ENCODE measurements at places on chromosomes 6 and 20.

DNA sequence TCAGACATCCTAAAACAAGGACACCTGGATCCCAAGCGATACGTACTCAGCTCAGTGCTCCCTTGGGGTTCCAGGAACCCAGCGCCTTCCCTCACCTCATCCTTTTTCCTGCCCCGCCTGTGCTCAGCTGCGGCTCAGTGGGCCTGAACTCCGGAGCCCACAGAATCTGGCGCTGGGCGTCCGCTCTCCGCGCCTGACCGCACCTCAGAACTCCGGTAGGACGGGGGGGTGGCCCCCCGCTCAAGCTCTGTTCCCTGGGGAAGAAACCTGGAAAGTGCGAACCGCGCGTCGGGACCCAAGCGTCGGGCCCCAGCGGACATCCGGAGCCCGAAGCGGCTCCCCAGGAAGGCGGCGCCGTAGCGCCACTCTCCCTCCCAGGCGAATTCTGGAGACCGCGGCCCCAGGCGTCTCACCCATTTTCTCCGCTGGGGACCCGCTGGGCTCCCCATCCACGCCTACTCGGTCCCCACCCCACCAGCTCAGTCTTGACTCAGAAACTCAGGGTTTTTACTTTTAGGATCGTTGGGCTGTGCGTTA, 336 bp upstream of the LY6G5C start:
- ATAC-seq = peak; percentile 60

DNA sequence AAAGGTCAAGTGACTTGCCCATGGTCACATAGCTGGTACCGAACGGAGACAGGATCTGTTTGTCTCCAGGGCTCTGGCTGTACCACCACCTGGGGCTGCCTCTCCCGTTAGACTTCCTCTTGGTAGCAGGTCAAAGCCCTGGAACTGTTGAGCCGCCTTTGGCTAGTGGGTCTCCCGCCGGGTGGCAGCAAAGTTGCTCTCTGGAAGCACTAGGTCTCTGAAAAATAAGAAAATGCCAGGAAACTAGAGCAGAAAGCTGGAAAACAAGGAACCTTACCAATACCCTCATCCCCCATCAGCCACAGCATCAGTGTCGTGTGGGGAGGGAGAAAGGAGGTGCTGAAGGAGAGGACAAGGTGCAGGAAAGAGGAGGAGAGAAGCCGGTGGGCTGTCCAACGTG, 291.0 kb upstream of the SUPT3H start:
- no peak for ATAC-seq

DNA sequence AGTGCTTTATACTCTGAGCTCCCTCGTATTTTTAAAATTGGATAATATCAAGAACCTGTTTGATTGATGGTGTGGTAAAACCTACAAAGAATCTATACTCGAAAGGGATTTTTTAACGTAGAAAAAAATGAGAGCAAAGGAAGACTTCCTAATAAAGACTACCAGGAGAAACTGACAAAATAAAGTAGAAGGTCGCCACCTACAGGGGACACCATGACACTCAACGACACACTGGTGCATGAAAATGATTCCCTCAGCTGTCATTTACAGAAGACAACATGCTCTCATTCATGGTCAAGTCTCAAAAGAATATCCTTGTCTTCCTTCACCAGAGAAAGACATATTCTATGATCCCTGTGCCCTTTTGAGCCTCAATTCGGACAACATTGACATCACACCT, 10.1 kb upstream of the NHSL1 start:
- peak; percentile 41 for ATAC-seq

- ATAC-seq = no peak
Measured at GRCh38 chr6:121453191-121453590, 17.7 kb downstream of the GJA1 start.

DNA sequence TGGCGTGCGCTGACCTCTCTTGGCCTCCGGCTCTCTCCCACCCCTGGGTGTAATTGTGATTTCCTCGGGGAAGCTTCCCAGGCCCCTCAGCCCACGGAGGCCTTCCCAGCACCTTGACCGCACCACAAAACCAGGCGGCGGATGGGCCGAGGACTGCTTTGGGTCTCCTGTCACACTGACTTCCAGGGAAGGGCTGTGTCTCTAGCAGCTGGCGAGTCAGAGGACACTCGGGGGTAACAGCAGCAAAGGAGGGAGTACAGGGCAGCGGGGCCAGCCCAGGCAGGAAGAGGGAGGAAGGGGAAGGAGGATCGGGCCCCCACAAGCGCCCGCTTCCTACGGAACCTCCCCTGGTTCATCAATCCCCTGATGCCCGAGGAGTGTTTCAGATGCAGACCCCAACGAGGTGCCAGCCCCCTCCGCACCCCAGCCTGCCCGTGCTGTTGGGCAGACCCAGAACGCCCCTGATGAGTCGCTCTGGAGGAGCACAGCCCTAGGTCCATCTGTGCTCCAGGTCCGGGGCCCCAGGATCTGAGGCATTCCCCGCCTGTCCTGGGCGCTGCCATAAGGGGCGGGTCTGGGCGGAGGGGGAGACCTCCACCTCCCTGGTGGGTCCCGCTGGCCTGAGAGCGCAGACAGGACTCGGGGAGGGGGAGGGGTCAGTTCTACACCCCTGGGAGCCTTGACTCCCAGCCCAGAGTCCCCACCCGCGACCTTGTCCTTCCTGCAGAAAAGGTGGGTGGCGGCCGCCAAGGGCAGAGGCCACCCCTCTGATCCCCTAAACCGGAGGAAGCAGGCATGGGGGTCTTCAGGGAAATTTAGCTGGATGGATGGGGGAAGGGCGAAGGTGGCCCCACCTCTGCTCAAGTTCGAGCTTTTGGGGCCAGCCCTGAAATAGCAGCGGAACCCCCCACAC, 956 bp downstream of the CHRNA4 start:
- ATAC-seq = no peak

GRCh38 chr6:128981716-128982115, 98.8 kb downstream of the LAMA2 start:
- ATAC-seq = no peak

DNA sequence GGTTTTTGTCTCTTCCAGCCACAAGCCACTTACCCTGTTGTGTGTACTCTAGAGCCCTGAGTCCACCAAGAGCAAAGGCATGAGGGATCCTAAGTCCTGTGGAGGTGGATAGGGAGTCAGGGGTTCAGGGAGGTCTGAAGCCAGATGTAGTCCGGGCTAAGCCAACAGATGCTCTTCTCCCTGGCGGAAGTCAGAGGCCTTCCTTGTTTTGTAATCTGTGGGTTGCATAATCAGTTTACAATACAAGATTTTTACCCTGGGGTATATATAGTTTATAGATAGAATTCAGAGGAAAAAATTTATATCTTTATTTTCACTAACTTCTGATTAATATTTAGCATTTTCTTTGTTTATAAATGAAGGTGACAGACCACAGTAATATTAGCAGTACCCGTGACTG, 9.2 kb downstream of the LAMP5 start:
- ATAC-seq = no peak

GRCh38 chr6:37940074-37940847, 120.7 kb downstream of the ZFAND3 start:
- no peak for ATAC-seq

DNA sequence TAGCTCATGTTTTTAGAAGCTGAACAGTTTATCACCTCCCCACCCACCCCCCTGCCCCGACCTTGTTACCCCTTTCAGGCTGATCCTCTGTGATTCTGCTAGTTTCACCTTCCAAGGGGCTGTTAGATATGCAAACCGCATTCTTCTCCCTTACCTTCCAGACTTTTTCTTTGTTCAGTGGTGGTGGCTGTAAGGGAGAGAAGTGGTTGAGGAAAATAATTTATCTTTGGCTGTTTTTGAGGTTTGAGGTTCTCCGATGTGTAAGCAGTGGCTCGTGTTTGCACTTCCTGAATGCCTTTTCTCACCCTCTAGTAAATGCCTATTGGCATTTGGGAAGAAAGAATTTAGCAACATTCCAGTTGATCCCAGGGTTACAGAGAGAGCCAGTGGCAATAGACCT, 69.4 kb upstream of the KCNG1 start:
- no peak for ATAC-seq

- no peak for ATAC-seq
Measured at GRCh38 chr6:88785478-88785877, 177.9 kb downstream of the RNGTT start.

GRCh38 chr20:47280668-47281067, 75.8 kb downstream of the ZMYND8 start:
- no peak for ATAC-seq

DNA sequence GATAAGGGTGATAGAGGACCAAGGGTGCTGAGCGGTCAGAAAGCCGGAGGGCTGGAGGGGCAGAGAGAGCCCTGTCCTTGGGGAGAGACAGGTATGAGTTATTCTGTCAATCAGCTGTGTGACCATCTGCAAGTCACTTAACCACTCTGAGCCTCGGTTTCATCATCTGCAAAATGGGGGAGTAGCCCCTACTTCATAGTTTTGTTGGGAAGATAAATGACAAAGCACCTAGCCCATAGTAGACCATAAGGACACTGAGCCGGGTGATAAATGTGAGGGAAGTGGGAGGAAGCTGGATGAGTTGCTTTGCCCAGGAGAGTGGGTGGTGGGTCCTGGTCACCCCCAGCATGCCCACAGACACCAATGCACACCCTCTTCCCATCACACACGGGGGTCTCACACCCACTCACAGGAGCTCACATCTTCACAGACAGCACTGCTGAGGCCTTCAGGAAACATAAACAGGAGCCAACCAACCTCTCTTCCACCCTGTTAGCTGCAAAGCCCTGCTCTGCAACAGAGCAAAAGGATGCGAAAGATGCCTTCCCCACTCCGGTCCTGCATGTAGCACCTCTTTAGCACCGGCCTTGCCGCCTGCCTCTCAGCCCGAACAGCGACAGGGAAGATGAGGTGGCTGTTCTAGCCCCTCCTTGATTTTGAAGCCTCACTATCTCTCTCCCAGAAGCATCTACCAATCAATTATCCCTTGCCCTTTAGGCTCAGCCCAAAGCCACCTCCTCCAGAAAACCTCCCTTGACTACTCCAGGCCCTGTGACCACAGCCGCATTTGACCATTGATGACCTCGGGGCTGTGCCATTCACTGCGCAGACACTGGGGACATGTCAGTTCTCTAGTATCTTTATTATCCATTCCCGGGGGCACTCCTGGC, 18.9 kb downstream of the SPDEF start:
- no peak for ATAC-seq

DNA sequence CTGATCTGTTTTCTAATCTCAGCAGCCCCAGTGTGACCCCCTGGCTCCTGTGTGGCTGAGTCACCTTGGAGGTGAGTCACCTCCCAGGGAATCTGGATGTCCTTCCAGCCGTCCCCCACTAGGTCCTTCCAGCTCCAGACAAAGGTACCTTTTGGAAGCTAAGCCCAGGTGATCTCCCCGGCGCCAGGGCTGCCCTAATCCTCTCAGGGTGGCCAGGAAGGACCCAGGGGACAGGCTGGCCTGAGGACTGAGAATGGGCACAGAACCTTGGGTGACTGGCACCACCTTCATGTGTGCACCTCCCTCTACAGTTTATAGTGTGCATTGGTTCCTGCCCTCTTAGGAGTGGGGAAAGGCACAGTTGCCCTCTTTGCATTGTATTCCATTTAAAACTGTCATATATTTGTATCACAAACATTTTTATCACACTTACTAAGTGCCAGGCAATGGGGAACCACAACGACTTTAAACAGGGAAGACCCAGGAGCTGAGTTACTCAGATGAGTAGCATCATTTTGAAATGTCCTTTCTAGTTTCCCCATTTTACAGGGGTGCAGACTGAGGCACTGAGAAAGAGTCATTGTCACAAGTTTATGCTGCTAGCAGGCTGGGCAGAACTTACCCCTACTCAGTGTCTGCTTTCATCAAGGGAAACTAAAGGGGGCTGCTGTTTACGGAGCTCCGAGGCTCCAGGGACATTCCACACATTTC, 2.6 kb upstream of the BPIFB4 start:
- peak; percentile 24 for ATAC-seq

- ATAC-seq = no peak
Measured at GRCh38 chr6:63813566-63814120, 178.0 kb downstream of the PHF3 start.

- no peak for ATAC-seq
Measured at GRCh38 chr20:12287575-12287974, 369.9 kb downstream of the BTBD3 start.

DNA sequence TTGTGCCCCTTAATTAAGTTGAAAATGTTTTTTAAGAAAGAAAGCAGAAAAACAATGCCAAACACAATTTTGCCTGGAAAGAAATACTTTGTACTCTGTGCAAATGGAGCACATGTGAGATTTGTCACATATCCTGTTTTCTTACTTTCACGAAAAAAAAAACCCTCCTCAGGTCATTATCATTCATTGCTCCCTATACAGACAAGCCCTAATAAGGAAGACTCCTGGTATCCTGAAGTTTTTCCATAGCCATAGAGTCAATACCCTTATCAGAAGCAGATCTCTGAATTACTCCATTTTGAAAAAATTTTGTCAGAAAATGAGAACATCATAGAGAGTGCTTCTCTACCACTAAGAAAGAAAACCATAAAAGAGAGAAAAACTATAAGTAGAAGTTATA, 14.0 kb upstream of the NT5E start:
- ATAC-seq = no peak

- ATAC-seq = no peak
Measured at GRCh38 chr6:133466680-133467079, 225.5 kb downstream of the EYA4 start.

GRCh38 chr6:72245565-72245964, 359.2 kb downstream of the RIMS1 start:
- ATAC-seq = no peak

DNA sequence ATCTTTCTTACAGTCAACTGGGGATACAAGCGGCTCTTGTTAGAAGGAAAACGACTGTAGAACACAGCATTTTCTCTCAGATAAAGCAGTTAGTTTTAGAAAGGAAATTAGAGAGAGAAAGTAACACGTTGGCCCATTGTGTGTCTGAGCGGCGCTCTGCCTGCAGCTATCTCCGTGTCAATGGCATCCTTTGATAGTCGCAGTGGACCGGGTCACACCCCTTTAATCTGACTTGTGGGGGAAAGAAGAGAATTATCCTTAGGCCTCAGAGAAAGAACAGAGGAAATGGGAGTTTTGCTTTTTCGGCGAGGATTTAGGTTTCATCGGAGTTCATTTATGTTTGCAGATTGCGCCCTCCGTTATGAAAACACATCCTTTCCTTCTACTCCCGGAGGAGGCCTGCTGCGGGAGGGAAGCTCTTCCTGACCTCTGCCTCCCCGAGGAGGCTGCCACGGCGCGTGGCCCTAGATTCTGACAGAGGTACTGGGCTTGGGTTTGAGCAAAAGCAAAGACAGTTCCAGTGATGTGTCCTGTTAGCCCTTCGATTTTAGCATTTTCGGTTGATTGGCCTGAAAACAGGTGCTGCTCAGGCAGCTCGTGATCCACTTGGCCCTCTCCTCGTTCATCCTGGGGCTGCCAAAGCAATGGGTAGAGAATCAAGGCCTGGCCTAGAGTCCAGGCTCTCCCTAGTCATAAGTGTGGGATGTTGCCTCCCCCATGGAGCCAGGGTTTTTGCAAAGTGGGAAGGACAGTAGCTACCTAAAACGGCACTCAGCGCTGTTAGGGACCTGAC, 74.9 kb downstream of the ZDHHC14 start:
- no peak for ATAC-seq

Data from activated CD4-positive, CD25-positive, alpha-beta regulatory T cell treated with anti-CD3 and anti-CD28 coated beads, Interleukin-2, amount 50 U/mL, for 24 hours (primary cell).